ENCODE measurements at places on chromosomes 16 and 17.

GRCh38 chr16:15951852-15952251, 2.4 kb downstream of the ABCC1 start:
- no peak for DNase-seq

DNA sequence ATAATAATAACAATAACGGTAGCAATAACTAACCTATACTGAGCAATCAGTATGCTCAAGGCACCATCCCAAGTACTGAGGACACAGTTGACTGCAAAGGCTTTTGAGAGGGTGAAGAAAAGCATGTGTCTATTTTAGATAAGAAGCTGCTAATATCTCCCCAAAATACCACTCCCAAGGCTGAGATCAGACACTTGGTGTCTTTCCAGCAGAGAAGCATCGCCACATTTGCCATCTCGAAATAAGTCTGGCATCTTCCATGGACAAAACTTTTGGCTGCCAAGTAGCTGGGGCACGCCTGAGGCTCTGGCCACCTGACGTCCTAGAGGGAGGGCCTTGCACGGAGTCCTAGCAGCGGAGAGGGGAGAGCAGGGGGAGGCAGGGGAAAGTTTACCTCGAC, 39.0 kb downstream of the ZNF423 start:
- no peak for DNase-seq

DNA sequence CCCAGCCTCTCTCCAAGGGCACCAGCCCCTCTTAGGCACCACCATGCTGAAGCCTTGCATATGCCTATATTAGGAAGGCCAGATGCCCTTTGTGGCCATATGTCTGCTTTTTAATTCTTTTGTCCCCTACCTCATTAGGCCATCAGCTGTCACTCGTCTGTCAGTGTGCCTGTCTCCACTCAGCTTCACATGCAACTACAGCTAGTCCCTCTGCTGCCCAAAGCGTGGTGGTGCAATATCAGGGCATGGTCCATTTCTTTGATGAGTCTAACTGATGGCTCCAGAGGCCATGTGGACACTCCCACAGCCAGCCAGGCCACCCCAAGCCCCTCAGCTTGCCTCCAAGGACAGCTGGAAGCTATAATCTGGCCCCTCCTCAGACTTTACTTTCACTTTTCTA, 36.3 kb downstream of the MYO18A start:
- DNase-seq = no peak

DNA sequence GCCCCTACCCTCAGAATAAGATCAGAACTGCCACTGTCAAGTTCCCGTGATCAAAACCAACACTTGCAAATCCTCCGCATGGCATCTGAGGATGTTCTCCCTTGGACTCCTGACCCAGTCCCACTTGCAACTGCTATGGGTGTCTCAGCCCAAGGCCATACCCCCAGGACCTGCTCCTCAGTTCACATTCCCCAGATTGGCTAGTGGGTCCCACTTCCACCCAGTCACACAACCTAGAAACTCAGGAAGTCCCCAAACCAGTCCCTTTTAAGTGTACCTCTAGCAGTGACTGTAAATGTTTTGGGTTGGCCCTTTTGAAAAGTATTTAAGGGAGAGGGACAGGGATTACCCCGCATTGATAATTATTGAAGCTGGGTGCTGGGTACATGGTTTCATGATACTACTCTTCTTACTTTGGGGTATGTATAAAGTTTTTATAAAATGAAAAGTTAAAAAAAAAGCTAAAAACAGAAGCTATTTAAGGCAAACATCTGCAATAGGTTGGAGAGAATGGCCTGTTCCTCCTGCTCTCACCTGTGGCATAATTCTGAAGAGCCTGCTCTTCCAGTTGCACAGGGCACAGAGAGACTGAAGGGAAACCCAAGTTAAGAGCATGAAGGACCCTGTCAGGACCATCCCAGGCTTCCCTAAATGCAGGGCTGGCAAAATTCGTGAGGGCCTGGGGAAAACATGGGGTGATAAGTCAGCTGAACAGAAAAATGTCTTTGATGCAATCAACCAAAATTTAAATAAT, 42.5 kb downstream of the ERN1 start:
- no peak for DNase-seq

- DNase-seq = no peak
These were observed 2.0 kb upstream of the NAE1 start for GRCh38 chr16:66832661-66833305.

DNA sequence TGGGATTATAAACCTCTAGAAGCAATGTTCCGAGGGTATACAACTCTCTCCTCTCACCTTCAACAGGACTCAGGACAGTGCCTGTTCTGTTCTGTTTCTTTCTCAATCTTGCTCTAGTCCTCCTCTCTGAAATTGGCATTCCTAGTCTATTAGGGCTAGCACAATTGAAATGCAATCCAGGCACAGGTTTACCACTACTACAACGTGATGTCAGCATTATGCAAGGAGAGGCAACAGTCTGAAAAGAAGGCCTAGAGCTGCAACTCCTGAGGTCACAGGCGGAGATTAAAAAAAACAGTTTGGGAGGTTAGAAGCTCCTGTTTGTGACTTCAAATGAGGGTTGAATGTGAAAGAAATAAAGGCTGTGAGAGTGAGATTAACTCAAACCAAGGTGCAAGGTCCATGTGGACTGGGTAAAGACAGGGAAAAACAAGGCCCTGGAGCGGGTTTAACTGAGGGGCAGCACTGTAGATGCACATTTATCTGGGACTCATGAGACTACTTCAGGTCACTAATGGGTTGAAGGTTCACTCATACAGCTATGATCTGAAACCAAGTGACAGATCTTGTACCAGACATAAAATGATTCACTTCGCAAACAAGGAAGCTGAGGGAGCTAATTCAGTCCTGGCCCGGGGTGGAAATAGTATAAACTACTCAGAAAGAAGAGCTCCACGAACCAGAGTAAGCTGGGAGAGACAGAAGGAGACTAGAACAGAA, 16.8 kb downstream of the AMFR start:
- no peak for DNase-seq

GRCh38 chr16:81595629-81596292, 151.2 kb downstream of the CMIP start:
- DNase-seq = no peak

- no peak for DNase-seq
These were observed 2334.2 kb downstream of the TP53TG3F start for GRCh38 chr16:35793601-35794000.

DNA sequence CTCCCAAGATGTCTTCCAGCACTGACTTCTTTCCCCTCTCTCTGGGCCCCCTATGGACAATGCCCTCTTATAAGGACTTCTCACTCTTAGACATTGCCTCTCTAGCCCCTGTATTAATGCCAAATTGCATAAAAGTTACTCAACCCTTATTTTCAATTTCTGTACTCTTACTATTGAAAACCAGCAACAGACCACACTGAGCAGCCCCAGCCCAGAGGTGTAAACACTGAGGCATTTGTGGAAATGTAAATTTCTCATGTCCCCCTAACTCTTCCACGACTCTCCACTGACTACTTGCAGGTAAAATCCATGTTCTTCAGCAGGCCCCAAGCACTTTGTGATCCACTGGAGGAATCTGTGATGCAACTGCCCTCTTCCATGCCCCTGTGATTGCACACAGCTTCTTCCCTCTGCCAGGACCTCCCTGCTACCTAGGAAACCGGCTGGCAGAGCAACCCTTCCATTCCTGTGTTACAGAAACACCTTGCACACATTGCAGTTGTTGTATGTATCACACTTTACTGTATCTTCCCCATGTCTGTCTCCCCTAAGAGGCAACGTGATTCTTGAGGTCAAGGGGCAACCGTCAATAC, 4.4 kb downstream of the N4BP1 start:
- DNase-seq = no peak

DNA sequence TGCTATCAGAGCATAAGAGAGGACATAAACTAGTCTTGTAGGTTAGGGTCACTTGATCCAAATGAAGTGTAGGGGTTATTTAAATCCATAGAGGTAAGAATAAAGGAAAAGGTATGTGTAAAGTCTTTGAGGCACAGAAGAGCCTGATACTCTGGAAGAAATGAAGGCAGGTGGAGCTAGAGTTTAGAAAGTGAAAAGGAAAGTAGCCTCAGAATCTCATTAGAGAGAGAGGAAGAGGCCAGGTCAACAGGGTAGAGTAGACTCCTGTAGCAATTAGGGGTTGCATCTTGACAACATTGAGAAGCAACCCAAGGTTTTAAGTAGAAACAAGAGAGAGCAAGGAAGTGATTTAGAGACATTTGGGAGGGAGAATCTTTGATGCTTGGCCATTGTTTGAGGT, 235.2 kb upstream of the SOX9 start:
- no peak for DNase-seq

GRCh38 chr17:29294580-29294900, 592 bp upstream of the NUFIP2 start:
- no peak for DNase-seq

DNA sequence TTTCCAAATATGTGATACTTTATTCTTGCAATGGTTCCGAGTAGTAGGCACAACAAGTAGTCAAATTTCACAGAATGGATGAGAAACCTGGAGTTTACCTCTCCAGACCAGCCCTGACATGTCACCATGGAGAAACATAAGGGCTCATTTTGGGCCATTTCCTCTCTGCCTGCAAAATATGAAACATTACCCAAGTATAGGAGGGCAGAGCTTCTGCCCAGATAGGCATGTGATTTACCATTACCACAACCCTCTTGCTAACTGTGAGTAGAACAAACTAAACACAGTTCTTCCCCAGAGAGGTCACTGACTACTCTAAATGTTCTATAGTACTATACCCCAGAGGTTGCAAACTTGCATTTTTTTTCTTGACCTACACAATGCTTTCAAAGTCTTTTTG, 15.7 kb upstream of the KPNB1 start:
- no peak for DNase-seq

DNA sequence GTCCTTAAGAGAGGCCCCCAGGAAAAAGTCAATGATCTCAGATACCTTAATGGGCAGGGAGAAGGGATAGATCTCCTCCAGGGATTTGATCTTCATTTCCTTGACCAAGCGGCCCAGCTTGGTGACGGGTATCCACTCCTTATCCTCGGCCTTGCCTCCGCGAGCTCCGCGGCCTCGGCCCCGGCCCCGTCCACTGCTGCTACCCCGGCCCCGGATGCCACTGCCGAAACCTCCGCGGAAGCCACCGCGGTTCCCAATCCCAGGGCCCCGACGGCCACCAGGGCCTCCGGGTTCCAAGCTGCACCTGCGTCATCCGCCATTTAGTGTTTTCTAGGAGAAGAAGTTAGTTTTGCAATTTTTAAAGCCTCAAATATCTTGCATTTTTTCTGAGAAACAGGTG, 65.2 kb upstream of the KIF2B start:
- DNase-seq = no peak

GRCh38 chr16:87369796-87370719, 13.5 kb downstream of the FBXO31 start:
- no peak for DNase-seq

DNA sequence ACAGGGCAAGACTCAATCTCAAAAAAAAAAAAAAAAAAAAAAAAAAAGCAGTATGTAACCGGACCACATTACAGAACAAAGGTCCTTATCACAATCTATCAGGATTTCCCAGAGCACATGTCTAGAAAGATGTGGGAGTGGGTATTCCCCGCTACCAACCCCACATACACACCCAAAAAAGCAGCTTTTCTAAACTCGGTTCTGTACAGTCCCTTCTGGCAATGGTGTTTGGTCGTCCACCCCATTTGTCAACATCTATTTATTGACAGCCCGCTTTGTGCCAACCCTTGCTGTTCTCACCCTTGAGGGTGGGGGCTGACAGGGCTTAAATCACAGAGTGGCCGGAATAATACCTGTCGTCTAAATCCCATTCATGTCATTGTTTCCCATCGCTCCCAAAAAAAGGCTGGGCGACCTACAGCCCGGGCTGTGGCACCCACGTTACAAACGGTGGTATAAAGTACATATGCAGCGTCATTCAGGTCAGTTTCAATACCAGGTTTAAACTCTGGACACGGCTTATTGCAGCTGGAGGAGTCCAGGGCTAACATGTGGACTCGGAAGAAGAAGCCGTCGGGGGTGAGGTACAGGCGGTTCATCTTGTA, 3.6 kb downstream of the C17orf58 start:
- no peak for DNase-seq

- no peak for DNase-seq
These were observed 9.0 kb upstream of the ALOX12B start for GRCh38 chr17:8096541-8096940.

DNA sequence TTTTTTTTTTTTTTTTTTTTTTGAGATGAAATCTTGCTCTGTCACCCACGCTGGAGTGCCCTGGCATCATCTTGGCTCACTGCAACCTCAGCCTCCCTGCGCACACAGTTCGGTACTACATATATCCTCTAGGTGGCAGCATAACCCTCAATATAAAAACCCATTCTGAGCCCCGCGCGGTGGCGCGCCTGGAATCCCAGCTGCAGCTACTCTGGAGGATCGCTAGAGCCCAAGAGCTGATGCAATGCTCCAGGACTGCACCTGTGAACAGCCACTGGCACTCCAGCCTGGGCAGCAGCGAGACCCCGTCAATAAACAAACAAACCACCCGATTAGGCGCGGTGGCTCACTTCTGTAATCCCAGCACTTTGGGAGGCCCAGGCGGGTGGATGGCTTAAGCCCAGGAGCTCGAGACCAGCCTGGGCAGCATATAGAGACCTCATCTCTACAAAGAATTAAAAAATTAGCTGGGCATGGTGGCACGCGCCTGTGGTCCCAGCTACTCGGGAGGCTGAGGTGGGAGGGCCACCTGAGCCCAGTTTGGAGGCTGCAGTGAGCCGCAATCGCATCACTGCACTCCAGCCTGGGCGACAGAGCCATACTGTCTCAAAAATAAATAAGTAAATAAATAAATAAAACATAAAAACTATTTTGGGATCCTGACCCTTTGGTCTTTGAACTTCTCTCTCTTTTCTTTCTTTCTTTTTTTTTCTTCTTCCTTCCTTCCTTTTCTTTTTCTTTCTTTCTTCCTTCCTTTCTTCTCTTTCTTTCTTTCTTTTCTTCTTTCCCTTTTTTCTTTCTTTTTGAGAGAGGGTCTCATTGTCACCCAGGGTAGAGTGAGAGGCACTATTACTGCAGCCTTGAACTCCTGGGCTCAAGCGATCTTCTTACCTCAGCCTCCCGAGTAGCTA, 15.4 kb upstream of the AKAP10 start:
- DNase-seq = peak; percentile 92

DNA sequence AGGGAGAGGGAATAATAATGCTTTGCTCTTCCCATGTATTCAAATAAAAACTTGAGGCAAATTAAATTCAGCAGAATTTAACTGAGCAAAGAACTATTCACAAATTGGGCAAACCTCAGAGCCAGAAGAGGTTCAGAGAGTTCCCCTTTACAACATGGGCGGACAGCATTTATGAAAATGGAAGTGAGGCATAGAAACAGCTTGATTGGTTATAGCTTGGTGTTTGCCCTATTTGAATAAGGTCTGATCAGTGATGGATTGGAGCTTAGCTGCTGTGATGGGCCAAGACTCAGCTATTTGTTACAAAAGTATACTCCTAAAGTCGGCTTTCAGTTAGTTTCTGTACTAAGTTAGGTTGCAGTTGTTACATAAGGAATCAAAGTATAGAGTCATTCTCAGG, 63.0 kb downstream of the TMEM100 start:
- no peak for DNase-seq

- DNase-seq = no peak
These were observed 6.1 kb downstream of the PRSS36 start for GRCh38 chr16:31143694-31144148.

DNA sequence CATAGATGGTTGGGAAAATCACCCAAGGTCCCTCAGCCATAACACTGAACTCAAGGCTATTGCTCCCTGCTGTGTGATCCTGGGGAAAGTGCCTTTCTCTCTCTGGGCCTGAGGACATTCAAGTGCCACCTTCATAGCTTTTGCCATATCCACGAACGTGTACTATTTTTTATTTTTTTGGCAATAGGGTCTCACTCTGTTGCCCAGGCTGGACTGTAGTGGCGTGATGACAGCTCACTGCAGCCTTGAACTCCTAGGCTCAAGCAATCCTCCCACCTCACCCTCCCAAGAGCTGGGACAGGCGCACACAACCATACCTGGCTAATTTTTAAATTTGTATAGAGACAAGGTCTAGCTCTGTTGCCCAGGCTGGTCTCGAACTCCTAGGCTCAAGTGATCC, 10.6 kb downstream of the PLLP start:
- no peak for DNase-seq

All from head of caudate nucleus (tissue), 42 donors.